ENCODE measurements at places on chromosomes 2 and 18. TPM values are rescaled to one million over a fixed set of nuclear protein-coding genes. Genes with fewer than 3 reads are reported as not detected.

The SEH1L gene
- 26.1 TPM for total RNA-seq

The UGT1A6 gene
- 1.1 TPM for total RNA-seq

The IRS1 gene
- 13.6 TPM for total RNA-seq

The ZNF804A gene
- not detected for total RNA-seq

The TSPYL6 gene
- not detected for total RNA-seq

Data from A549 treated with Hydrocortisone at 1 μM for 4 hours (cell line).